Astrocyte of the spinal cord (primary cell): ENCODE measurements at places on chromosomes 5 and 9.
A peak's percentile ranks its signal among the peaks of the same experiment; 100 is the strongest.

DNA sequence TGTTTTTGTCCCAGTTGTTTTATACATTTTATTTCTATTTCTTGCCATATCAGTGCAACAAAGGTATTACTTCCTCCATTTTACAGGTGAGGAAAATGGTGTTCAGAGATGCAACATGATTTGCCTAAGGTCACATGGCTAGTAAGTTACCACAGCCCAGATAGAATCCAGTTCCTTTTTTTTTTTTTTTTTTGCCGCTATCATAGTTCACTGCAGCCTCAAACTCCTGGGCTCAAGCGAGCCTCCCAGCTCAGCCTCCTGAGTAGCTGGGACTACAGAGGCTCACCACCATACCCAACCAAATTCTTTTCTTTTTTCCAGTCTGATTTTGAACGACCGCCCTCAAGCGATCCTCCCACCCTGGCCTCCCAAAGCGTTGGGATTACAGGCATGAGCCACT, 480 bp upstream of the CCDC69 start:
- DNase-seq = no peak

DNA sequence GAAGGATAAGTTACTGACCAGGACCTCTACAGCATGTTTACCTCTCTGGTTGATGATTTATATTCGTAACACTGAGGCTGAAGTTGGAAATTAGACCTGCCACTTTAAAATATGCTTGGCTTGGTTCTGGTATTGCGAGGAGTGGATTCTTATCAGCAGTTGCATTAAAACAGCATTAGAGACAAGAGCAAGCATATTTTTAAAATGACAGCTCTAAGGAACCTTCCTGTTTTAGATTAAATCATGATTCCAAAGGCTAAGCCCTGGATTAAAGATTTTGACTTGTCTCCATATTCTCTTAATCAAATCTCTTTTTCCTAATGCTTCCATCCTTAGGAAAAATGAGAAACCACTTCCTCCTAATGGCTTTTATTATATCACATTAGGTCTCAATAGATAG, 277.8 kb downstream of the KCTD16 start:
- no peak for DNase-seq

- peak; percentile 89 for DNase-seq
These were observed 44.2 kb downstream of the SH3PXD2B start for GRCh38 chr5:172410160-172410559.

- peak; percentile 38 for DNase-seq
These were observed 15.4 kb downstream of the FAM81B start for GRCh38 chr5:95406426-95407090.

DNA sequence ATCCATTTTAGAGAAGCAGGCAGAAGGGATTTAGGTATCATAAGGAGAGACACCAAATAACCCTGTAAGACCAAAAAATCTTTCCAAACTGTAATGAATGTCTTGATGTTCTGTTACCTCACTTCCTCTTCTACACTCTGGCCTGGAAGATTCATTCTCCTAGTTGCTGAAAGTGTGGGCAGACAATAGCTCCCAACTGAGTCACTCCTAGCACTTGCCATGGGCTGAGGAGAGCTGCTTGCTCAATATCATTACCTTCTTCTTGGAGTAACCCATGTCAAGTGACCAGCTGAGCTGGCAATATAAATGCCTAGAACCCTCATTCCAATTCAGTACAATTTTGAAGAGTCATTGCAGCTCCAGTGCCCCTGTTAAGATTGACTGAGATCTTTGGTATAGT, 1985.5 kb upstream of the CDH6 start:
- DNase-seq = peak; percentile 16

- no peak for DNase-seq
These were observed 272.6 kb downstream of the ENC1 start for GRCh38 chr5:74367934-74368333.

DNA sequence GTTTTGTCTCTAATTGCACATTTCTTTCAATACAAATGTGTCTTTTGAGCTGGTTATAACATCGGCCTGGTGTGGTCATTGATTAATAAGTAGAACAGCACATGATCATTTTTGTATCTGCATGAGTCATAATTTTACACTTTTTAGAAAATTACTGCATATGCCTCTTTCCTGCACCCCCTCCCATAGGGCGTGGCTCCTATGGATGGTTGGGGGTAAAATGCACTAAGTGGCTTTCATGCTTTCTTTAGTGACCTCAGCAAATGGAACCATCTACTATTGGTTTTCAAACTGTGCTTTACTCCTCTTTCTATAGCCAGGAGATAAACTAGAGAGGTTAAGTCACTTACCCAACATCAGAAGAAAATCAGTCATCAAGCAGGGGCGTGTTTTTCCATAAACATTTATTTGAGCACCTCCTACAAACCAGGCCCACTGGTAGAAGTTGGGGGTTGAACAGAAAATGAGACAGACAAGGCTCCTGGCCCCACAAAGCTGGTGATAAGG, 3.8 kb downstream of the ANXA6 start:
- DNase-seq = no peak

- DNase-seq = no peak
These were observed 702.2 kb downstream of the MAT2B start for GRCh38 chr5:164207646-164208045.
